ENCODE measurements at places on chromosomes 7 and 10. TPM values are rescaled to one million over a fixed set of nuclear protein-coding genes. Genes with fewer than 3 reads are reported as not detected.

Gene FBXO24
- total RNA-seq = 1.9 TPM

Gene DENND11
- total RNA-seq = 40.1 TPM

Gene TYW1B
- 2.8 TPM for total RNA-seq

Gene TUBAL3
- total RNA-seq = not detected

DNA sequence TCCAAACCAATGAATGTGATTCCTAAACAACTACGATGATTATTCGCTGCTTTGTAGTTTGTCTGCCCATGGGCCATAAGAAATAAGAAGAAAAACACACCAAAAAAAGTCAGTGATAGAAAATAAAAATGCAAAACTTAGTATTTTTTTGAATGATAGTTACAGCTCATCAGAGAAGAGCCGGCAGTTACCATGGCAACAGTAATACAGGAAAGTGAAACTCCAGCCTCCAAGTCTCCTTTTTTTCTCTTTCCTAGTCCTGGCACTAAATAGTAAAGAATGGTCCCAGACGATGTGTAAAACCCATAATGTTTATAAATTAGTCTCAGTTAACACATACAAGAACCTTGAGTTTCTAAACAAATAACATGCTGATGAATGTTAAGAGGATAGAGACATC, 21.6 kb upstream of the LHFPL3 start:
- no peak for DNase-seq

DNA sequence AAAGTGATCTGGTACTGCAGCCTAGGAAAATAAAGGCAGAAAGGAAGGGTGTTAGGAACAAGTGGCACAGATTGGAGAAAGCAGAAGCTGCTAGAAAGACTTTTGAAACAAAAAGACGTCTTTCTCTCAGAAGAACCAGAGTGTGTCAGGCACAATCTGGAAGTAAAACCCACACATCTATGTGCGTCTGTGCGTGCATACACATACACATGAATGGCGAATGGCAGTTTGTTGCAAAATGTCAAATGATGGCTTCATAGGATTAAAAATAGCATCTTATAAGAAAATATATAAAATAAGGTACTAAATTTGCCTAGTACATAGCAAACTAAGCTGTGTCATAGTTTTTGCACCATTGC, 246.3 kb downstream of the CDK14 start:
- DNase-seq = no peak

- no peak for DNase-seq
Measured at GRCh38 chr10:59904426-59905065, 1.8 kb downstream of the CCDC6 start.

DNA sequence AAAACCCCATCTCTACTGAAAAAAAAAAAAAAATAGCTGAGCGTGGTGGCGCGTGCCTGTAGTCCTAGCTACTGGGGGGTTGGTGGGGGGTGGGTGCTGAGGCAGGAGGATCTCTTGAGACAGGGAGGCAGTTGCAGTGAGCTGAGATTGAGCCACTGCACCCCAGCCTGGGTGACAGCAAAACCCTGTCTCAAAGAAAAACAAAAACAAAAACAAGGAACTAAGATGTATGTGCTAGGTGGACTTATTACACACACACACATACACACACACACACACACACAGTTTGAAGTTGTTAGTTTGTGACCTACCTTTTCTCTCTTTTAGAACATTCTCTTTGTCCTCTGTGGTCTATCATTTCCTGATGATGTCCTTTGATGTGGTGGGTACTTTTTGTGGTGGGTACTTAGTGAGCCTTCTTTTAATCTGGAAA, 53.5 kb downstream of the EXOC6 start:
- no peak for DNase-seq

GRCh38 chr7:71454981-71455380, 323.0 kb downstream of the GALNT17 start:
- DNase-seq = no peak

DNA sequence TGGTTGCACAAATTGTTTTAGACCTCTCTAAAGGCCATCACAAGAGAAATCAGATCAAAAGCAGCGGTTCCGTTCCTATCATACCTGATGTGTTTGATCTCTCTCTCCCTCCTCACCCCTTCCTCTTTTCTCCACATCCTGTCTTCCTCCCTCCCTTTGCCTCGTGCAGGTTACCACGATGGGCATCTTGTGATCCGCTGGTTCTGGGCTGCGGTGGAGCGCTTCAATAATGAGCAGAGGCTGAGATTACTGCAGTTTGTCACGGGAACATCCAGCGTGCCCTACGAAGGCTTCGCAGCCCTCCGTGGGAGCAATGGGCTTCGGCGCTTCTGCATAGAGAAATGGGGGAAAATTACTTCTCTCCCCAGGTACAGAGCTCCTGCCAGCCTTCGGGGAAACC, 28.5 kb upstream of the STK17A start:
- DNase-seq = no peak

- no peak for DNase-seq
Measured at GRCh38 chr10:13189961-13190360, 28.6 kb downstream of the MCM10 start.

- no peak for DNase-seq
Measured at GRCh38 chr7:22394739-22395138, 37.8 kb upstream of the RAPGEF5 start.

- no peak for DNase-seq
Measured at GRCh38 chr10:110836706-110837105, 35.0 kb upstream of the PDCD4 start.

GRCh38 chr7:74535951-74536356, 82.2 kb downstream of the GTF2IRD1 start:
- no peak for DNase-seq

GRCh38 chr7:90655566-90655965, 59.4 kb downstream of the CDK14 start:
- DNase-seq = no peak

- no peak for DNase-seq
Measured at GRCh38 chr7:148623586-148624282, 33.2 kb downstream of the C7orf33 start.

- DNase-seq = no peak
Measured at GRCh38 chr10:131271966-131272365, 39.6 kb downstream of the TCERG1L start.

GRCh38 chr7:27210441-27211083, 10.7 kb upstream of the HOXA13 start:
- peak; percentile 60 for DNase-seq

DNA sequence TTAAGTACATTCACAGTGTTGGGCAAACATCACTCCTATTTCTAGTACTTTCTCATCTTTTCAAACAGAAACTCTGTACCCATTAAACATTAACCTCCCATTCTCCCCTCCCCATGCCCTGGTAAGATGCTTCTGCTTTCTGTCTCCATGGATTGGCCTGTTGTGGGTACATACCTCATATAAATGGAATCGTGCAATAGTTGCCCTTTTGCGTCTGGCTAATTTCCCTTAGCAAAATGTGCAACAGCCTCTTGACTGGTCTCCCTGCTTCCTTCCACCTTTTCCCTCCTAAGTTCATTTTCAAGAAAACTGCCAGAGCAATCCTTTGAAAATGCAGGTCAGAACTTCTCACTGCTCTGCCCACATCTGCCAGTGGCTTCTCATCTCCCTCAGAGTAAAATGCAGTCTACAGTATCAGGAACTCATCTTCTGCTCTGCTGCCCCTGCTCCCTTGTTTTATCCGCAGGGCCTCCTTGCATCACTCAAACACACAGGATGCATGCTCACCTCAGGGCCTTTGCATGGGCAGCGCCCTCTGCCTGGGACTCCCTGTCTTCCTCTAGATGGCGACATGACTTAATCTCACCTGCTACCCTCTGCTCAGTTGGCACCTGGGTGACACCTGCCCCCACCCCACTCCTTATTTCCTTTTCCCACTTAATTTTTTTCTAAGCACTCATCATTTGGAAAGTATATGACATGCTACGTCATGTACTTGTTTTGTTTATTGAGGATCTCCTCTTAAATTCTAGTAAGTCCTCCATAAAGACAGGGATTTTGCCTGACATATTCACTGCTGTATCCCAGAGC, 44.3 kb upstream of the ECHDC3 start:
- no peak for DNase-seq

GRCh38 chr10:9895453-9895852, 1122.2 kb upstream of the CELF2 start:
- no peak for DNase-seq

DNA sequence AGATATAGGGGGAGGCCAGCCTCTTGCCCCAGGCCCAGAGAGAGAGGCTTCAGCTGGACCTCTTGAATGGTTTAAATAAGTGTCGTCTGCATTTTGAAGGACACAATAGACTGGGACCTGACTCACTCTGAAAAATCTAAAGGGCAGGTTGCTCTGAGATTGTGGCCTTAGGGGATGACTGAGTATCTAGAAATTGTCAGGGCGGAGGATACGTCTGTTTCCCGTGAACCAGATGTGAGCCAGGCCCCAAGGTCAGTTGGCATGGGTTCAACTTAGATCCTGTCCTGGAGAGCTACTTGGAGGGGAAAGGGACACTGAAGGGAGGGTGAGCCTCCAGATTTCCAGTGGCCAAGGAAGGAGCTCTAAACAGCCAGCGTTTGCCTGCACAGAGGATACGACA, 110.2 kb downstream of the CHN2 start:
- no peak for DNase-seq

GRCh38 chr10:110746254-110746826, 102.2 kb downstream of the RBM20 start:
- DNase-seq = peak; percentile 53

DNA sequence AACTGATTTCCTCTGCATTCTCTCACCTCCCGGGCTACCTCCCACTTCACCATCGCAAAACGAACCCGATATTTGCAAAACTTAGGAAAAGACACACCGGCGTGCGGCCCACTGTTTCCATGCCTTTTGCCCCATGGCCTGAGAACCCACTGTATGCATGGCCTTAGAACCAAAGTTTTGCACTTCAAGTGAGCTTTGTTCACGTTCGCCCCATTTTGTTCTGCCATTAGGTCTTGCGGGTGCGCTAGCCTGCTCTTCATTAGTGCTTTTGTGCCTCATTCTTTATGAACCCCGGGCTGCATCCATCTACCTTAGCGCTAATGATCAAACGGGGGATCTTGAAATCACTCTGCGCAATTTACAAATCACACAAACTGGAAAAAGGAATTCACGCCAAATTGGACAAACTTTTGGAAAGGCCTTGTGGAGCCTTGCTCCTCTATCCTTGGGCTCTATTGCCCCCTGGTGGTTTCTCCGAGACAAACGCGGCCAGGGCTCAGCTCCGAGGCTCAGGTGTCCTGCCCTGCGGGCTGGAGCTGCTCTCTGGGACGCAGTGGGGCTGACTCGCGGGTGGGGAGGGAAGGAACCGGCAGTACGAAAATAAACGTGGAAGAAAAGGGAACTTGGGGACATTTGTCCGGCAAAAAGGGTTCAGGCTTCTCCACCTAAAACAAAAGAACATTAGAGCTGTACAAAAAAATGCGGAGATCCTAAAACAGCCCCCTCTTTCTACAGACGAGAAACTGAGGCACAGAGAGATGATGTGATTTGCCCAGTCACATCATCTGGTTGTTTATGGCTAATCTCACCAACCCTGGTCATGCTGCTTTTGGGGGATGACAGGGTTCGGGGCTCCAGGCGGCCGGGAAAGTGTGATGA, 300.4 kb upstream of the NFE2L3 start:
- DNase-seq = peak; percentile 82

GRCh38 chr7:99177165-99177564, 30.8 kb downstream of the KPNA7 start:
- DNase-seq = peak; percentile 2

DNA sequence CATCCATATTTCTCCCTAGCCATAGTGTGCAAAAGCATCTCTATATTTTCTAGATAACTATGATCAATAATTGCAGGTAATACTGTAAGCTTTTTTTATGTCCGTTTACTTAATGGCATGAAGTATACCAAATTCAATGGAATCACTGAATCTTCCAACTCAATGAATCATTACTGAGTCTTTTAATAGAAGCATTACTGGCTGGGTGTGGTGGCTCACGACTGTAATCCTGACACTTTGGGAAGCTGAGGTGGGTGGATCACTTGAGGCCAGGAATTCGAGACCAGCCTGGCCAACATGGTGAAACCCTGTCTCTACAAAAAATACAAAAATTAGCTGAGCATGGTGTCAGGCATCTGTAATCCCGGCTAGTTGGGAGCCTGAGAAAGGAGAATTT, 372.5 kb downstream of the BMPER start:
- DNase-seq = no peak

DNA sequence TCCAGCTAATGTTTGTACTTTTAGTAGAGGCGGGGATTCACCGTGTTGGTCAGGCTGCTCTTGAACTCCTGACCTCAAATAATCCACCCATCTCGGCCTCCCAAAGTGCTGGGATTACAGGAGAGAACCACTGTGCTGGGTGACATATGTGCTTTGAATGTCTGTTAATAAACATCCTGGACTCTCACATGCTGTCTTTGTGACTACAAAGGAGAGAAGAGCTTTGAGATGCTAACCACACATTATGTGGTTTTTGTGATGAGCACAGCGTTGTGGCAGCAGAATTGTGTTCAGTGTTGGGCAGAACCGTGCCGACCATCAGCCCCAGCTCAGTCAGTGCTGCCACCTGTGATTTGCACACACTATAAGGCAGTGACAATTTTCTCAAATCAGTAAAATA, 500.1 kb upstream of the KLF6 start:
- peak; percentile 5 for DNase-seq

DNA sequence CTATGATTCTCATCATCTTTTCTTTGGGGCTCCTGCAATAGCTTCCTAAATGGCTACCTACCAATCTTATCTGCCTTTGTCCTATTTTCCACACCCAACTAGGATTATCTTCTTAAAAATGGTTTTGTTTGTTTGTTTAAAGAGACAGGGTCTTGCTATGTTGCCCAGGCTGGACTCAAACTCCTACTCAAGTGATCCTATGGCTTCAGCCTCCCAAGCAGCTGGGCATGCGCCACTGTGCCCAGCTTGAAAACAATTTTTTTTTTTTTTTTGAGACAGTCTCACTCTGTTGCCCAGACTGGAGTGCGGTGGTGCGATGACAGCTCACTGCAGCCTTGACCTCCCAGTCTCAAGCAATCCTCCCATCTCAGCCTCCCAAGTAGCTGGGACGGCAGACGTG, 14.9 kb downstream of the DNMBP start:
- DNase-seq = no peak

Measured in activated naive CD4-positive, alpha-beta T cell treated with anti-CD3 and anti-CD28 coated beads, Interleukin-2, amount 50 U/mL, for 72 hours (primary cell).